ENCODE measurements at places on chromosomes 3 and 15.
A peak's percentile ranks its signal among the peaks of the same experiment; 100 is the strongest.

- H3K4me1 ChIP-seq, result peaks cover 1% of the 10 kb centered on the region
- H3K4me3 ChIP-seq, result no peak overlapping the region
- no peaks in the 10 kb centered on the region for H3K27me3 ChIP-seq
- H3K27ac ChIP-seq, result no peak overlapping the region
- no peaks in the 10 kb centered on the region for H3K36me3 ChIP-seq
Observed at GRCh38 chr15:40479024-40479423, 8.2 kb downstream of the CHST14 start.

DNA sequence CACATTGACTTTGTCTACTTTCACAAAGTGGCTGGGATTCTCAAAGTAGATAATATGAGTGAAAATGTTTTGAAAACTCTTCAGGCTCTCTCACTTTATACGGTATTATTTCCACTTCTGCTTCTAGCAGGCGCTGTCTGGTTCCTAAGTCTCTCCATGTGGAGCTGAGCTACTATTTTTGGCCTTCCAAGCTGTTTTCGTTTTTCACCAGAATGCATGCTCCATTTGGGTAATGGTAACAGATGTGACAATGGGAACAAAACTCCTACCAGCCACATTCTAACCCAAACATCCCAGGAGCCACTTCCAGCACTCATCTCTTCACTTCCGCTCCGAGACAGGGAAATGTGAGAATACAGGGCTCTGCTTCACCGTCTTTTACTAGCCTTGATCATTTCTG, 586.7 kb downstream of the NTRK3 start:
- H3K4me3 ChIP-seq, result no peak overlapping the region
- no peaks in the 10 kb centered on the region for H3K4me1 ChIP-seq
- no peaks in the 10 kb centered on the region for H3K27me3 ChIP-seq
- no peak overlapping the region for H3K27ac ChIP-seq
- DNase-seq, result no peak

- peak; percentile 2 for DNase-seq
- H3K36me3 ChIP-seq, result no peaks in the 10 kb centered on the region
- no peak overlapping the region for H3K27ac ChIP-seq
- no peak overlapping the region for H3K4me3 ChIP-seq
- H3K4me1 ChIP-seq, result peaks cover 6% of the 10 kb centered on the region
- H3K27me3 ChIP-seq, result no peaks in the 10 kb centered on the region
Observed at GRCh38 chr3:159458982-159459381, 529.7 kb upstream of the IL12A start.

DNA sequence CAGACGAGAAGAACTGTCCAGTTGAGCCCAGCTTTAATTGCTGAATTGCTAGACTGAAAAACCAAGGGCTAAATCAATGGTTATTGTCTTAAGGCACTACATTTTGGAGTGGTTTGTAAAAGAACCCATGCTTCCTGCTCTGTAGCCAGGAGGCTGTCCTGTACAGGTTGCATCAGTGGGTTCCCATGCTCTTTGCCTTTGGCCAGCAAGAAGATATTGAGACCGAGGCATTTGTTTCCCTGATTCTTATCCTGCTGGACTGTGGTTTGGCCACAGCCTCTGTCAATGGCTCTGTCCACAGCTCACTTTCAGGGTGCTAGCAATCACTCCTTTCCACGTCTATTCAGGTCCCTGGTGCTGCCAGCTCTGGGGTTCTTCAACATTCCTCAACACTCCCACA, 89.6 kb downstream of the FAM43A start:
- no peak overlapping the region for H3K4me3 ChIP-seq
- no peaks in the 10 kb centered on the region for H3K4me1 ChIP-seq
- no peaks in the 10 kb centered on the region for H3K27me3 ChIP-seq
- H3K36me3 ChIP-seq, result no peaks in the 10 kb centered on the region
- DNase-seq, result no peak
- H3K27ac ChIP-seq, result no peak overlapping the region

DNA sequence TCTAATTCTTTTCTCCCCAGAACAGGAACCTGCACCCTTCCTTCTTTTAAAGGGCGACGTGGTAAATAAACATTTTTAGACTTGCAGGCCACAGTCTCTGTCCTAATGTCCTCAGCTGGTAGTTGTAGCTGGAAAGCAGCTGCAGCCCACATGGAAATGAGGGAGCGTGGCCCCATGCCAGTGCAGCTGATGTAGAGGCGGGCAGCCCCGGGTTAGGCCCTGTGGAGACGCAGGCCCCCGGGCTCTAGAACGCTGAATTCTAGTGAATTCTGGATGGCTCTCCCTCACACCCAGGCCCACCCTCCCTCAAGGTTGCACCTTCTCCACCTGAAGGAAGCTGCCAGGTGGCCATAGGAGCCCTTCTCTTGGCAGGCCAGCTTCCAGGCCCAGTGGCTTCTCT, 52.3 kb downstream of the PGPEP1L start:
- no peaks in the 10 kb centered on the region for H3K27me3 ChIP-seq
- DNase-seq, result peak; percentile 79
- H3K4me1 ChIP-seq, result peaks cover 28% of the 10 kb centered on the region

GRCh38 chr3:107285197-107285596, 92.0 kb upstream of the CCDC54 start:
- no peaks in the 10 kb centered on the region for H3K36me3 ChIP-seq
- H3K27me3 ChIP-seq, result no peaks in the 10 kb centered on the region
- no peak for DNase-seq
- H3K27ac ChIP-seq, result no peak overlapping the region
- H3K4me1 ChIP-seq, result no peaks in the 10 kb centered on the region

DNA sequence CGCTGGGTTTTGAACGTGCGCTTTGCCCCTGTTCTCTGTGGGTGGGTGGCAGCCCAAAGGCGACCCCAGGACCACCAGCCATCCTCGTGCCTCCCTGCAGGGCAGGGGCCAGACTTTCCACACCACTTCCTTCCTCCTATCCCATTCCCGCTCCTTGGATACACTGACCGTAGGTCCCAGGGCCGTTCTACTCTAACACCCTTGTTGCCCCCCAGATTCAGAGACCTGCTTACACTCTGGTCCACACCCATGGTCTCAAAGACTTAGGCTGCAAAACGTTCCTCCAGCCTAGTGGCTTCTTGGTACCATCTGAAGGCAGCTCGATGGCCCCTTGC, 318 bp upstream of the DCLK3 start:
- DNase-seq, result no peak
- H3K36me3 ChIP-seq, result no peaks in the 10 kb centered on the region
- H3K27ac ChIP-seq, result no peak overlapping the region
- H3K27me3 ChIP-seq, result peaks cover 34% of the 10 kb centered on the region
- H3K4me3 ChIP-seq, result no peak overlapping the region
- H3K4me1 ChIP-seq, result no peaks in the 10 kb centered on the region

DNA sequence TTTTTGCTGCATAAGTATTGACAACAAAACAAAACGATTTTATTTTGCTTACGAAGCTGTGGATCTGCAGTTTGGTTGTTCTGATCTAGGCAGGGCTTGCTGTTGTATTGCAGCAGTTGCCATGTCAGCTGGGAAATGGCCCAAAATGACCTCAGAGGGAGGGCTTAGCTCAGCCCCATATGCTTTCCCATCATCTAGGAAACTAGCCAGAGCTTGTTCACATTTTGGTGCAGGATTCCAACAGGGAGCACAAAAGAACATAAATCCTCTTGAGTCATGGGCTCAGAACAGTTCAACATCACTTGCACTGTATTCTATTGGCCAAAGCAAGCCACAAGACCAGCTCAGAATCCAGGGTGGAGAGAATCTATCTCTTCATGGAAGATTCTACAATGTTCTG, 42.2 kb upstream of the ROBO2 start:
- no peaks in the 10 kb centered on the region for H3K27me3 ChIP-seq
- no peak overlapping the region for H3K4me3 ChIP-seq
- no peaks in the 10 kb centered on the region for H3K4me1 ChIP-seq
- H3K36me3 ChIP-seq, result no peaks in the 10 kb centered on the region
- no peak for DNase-seq

DNA sequence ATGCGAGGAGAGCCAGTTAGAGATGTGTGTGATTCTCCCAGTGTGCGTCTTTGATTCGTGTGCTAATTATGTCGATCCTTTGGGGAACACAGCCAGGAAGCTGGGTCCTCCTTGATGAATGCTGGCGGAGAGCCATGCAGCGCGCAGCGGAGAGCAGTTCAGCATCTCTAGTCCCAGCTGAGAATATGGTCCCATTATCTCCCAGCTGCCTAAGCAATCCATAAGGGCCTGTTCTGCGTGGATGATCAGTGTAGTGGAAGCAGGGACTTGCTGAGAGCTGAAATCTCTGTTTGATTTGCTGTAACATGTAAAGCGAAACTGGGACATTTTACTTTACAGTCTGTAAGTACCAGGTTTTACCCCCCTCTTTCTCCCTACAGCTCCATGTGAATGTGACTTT, 412.7 kb downstream of the CNTN4 start:
- H3K4me3 ChIP-seq, result no peak overlapping the region
- H3K27me3 ChIP-seq, result no peaks in the 10 kb centered on the region
- H3K4me1 ChIP-seq, result no peaks in the 10 kb centered on the region

DNA sequence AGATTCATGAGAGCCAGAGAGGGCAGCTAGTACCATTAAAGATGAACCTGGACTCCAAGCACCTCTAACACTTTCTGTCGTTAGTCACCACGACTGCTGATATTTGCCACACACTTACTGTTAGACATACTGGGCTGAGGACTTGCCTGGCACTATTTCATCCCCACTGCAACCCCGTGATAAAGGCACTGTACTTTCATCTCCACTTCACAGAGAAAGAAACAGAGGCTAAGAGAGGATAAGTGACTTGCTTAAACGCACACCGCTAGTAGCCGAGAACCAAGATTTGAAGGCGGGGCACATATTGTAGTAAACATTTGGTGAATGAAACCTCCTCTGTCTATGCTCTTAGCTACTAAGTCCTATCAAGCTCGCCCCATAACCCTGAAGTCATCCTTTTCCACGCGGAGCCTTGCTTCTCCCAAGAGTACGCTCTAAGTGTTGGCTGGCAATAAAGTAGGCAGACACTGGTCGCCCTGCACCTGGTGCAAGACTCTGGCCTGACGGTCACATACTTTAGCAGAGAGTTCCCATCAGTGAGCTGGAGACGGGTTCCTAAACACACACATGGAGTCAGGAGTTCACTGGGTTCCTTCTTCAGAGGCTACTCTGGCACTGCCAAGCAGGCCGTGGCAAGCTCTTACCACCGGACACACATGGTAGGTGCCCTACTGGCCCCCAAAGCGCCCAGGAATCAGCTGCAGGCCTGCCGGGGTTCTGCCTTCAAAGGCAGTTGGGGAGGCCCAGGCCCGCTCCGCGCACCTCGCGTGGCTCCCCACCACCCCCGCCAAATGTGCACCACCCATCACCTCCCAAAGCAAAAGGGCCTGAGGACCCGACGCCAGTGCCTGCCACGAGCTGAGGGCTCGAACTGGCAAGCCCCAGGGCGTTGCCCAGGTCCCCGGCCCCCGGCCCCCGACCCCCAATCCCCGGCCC, 951 bp downstream of the POMGNT2 start:
- no peaks in the 10 kb centered on the region for H3K27me3 ChIP-seq
- no peaks in the 10 kb centered on the region for H3K36me3 ChIP-seq
- peaks cover 12% of the 10 kb centered on the region for H3K4me1 ChIP-seq
- no peak overlapping the region for H3K27ac ChIP-seq

DNA sequence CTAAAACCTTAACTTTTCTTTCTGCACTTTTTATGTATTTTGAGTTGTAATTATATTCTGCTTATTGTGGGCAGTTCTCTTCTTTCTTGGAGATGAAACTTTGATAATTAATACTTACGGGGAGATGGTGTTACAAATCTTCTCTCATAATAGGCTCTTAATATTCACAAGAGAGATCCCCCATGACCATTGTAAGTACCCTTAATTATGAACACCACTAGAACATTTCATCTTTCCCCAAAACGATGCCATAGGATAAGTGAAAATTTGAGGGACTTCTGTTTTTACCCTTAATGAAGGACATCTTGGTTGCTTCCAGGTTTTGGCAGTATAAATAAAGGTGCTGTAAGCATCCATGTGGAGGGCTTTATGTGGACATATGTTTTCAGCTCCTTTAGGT, 60.7 kb downstream of the PIAS1 start:
- H3K4me3 ChIP-seq, result no peak overlapping the region
- peaks cover 16% of the 10 kb centered on the region for H3K4me1 ChIP-seq
- no peaks in the 10 kb centered on the region for H3K27me3 ChIP-seq
- no peak overlapping the region for H3K27ac ChIP-seq

DNA sequence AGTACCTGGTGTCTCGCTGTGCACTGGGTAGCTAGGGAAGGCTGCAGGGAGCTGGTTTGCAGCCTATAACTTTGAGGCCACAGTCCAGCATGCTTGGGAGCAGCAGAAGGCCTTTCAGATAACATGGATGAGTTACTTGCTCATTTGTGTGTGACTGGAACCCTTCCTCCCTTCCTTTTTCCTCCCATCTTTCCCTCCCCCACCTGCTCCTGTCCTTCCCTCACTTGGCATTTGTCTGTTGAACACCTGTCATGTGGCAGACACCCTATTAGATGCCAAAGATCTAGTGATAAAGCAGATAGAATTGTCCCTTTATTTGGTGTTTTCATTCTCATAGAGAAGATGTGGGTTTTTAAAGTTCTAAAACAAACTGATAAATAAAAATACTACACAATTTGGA, 71.6 kb downstream of the LRTM1 start:
- no peak overlapping the region for H3K27ac ChIP-seq
- H3K4me3 ChIP-seq, result no peak overlapping the region
- H3K36me3 ChIP-seq, result no peaks in the 10 kb centered on the region
- peaks cover 24% of the 10 kb centered on the region for H3K27me3 ChIP-seq
- no peak for DNase-seq
- H3K4me1 ChIP-seq, result no peaks in the 10 kb centered on the region
